ENCODE measurements at places on chromosomes 4 and X.

DNA sequence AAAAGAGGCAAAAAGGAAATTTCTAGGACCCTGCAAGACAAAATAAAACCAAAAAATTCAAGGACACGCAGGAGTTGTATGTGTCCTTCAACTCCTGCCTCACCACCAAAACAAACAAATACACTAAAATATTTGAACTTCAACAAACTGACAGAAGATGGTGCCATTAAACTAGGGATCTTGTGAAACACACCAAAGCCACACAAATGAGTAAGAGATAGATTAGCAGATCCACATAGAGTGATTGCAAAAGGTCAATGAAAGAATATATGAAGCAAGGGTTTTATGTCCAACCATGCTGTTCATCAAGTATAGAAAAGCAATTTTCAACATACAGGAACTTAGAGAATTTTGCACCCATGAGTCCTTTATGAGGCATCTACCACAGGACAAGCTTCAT, 40.1 kb upstream of the SCML1 start:
- no peak for ATAC-seq

- ATAC-seq, result no peak
Measured at GRCh38 chr4:26985873-26986272, 125.2 kb downstream of the STIM2 start.

DNA sequence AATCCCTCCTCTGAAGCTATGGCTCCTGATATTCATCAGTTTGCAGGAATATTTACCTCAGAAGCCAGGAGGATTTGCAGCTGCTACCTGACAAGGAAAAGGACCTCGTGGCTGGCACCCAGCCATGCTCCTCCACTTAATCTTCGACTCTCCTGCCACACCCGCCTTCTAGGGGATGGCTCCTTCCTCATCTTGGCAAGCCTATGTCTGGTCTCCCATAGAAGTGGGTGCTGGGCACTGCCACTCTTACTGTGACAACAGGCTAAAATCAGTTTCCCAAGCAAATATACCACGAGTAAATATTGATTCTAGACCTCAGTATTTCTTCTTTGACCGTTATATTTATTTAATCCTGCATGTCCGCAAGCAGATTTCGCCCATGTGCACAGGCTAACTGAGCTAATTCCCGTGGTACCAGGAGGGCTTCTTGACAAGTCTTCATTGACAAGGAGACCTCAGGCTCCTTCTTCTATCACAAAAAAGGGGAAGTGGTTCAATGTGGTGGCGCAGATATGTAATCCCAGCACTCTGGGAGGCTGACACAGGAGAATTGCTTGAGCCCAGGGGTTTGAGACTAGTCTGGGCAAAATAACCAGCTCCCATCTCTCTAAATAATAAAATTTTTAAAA, 52.6 kb upstream of the DCTD start:
- ATAC-seq, result no peak

GRCh38 chrX:136714626-136715599, 65.8 kb downstream of the ARHGEF6 start:
- no peak for ATAC-seq

DNA sequence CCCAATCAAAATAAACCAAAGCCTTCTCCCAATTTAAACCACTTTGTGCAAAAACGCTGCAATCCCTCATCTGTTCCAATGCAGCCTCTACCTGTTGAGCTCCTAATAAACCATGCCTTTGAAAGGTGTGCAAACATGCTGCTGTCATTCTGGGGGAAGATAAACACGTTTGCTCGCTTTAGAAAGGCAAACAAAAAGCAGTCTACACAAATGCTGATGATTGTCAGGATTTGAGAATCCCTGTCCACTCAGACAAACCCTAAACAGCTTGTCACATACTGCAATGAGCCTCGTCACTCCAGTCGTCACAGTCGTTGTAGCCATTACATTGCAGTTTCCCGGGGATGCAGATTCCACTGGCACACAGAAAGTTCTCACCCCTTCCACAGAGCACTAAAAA, 145.2 kb downstream of the CORIN start:
- no peak for ATAC-seq

- ATAC-seq, result no peak
Measured at GRCh38 chr4:119781044-119781443, 152.4 kb upstream of the PDE5A start.

DNA sequence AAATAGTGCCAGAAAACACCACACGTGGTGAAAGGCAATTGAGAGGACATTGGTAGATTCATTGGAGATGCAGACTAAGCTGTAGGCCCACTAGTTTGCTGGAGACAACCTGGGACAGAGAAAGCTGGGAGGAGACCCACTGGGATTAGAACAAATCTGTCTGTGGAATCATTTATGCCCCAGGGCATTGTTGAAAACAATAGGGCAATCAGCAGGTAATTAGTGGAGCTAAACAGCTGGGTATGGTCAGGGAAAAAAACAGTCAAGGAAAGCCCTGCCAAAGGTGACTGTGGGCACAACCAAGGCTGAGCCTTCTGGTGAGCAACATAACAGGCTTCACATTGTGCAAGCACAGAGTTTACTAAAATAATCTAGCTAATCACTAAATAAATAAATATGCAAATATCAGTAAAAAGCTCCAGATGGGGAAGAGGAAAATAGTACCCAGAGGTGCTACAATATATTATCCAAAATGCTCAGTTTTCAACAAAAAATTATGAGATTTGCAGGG, 9.0 kb downstream of the TCEAL3 start:
- ATAC-seq, result no peak

GRCh38 chrX:40174854-40175510, 77.2 kb upstream of the BCOR start:
- peak; percentile 20 for ATAC-seq

DNA sequence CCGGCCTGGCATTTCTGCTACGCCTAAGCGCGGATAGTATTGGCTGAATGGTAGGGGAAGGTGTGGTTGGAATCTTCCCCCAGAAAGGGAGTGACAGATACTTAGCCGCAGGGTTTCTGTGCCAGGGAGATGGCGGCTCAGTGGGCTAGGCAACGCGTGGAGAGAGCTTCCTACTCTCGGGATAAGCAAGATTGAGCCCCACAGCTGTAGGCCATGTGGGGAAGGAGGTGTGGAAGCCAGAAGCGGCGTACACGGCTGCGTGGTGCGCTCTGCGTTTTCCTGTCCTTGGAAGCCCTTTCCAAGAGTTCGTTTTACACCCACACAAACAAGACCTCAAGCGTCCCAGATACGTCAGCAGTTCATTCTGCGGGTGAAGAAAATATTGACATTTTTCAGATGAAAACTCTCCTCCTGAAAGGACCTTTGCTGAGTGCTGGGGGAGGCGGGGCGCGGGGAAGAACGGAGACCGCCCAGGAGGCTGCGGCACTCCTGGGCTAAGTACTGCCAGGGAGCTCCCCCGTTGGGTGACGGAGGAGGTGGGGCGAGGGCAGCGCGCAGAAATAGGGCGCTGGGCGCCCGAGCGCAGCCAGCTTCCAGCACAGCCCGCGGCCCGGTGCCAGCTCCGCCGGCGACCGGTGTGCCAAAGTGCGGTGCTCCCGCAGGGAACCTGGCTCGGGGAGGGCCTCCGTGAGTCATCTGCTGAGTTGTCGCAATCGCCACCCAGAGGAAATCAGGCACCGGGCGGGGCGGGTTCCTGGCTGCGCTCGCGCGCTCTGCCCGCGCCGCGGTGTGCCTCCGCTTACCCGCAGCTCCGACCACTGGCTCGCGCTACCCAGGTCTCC, at the start of gene GPAT3:
Gene GPAT3 (plus strand): TSS at position 589 of the 842 bp plus-strand sequence. CDS start 515 bp downstream, outside the sequence.
- peak; percentile 95 for ATAC-seq

DNA sequence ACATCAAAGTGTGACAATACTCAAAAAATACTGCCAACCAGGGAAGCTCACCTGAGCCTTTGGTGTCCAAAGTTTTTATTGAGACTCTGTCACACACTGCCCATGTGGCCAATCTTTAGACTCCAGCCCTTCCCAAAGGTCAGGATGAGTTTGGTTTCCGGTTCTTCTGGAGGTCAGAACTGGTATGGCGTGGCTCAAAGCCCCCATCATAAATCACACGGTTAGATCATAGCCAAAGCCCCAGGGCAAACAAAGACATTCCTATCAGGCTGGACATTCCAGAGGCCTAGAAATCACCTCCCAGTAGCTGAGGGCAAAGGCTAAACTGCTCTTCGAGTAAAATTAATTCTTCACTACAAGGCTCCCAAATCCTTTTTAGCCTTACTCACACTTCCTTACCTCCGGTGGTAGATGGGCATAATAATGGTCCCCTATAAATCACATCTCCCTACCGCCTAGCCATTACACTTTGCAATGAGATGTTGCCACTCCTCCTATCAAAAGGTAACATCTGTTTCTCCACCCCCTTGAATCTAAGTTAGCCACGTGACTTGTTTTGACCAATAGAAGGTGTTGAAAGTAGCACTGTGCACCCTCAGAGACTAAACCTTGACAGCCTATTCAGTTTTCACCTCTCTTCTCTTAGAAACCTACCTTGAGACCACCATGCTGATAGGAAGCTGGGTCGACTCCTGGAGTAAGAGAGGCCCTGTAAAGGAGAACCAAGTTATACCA, 137.8 kb upstream of the DUSP21 start:
- ATAC-seq, result no peak

DNA sequence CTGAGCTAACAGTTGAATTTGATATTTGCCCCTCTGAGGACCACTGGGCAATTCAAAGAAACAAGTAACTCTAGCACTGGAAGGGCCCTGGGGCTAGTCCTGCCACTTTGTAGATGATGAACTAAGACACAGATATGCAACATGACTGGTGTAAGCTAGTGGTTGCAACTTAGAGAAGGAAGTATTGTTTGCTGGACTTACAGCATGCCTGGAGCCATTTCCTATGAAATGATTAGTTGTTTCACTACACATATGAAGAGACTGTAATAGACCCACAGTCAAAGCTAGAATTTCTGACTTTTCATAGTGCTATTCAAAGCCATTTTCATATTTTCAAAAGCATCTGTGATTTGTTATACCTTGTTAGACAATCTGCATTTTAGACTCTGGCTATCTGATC, 96.2 kb downstream of the TSPAN7 start:
- ATAC-seq, result no peak

GRCh38 chr4:53802500-53802899, 211.2 kb upstream of the LNX1 start:
- ATAC-seq, result no peak

GRCh38 chrX:110512341-110512740, 153.7 kb downstream of the RTL9 start:
- ATAC-seq, result no peak

- ATAC-seq, result no peak
Measured at GRCh38 chr4:67899096-67899495, 15.3 kb upstream of the TMPRSS11D start.

DNA sequence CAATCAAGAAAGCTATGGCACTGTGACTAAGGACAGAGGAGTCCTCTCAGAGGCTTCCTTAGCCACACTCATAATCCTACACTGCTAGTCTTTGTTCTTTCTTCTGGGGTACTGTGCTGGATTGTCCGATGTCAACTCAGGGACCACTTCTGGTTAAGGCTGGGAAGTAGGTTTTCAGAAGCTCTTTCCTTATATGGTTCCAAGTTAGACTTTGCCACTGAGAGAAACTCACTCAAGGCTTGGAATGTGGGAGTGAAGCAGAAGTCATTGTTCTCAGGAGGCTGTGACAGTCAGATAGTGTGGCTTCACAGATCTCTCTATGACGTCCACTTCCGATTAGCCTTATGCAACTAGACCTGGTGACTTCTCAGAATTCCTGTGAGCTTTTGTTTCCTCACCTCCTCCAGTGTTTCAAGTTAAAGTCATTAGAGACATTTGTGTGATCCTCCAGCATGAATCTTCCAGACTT, 317.3 kb upstream of the F9 start:
- no peak for ATAC-seq

GRCh38 chr4:158782551-158783360, 13.9 kb downstream of the FNIP2 start:
- ATAC-seq, result no peak

- ATAC-seq, result peak; percentile 80
Measured at GRCh38 chrX:74015379-74016019, 288.5 kb upstream of the ZCCHC13 start.

GRCh38 chr4:143095447-143095846, 89.3 kb upstream of the USP38 start:
- no peak for ATAC-seq

DNA sequence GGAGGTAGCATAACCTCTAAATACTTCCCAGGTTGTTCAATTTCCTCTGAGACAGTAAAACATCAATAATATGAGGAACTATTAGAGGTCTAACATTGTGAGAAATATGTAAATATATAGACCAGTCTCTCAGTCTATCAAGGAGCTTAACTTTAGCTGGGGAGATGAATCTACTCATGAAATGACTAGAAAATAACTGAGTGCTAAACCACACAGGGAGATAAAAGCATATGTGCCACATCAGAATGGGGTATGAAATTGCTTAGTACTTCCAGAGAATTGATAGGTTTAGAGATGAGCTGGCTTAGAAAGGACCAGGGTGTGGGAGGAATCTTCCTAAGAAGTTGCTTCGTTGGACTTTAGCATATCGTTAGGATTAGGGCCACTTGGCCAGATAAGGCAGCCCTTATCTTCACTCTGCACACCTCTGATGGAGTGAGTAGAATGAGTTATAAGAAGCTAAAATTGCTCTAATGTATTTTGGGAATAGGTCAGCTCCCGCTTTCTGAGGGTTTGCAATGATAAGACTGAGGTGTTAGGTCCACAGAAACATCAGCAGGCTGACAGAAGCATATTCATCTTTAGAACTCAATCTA, 299.2 kb downstream of the UNC5C start:
- no peak for ATAC-seq

DNA sequence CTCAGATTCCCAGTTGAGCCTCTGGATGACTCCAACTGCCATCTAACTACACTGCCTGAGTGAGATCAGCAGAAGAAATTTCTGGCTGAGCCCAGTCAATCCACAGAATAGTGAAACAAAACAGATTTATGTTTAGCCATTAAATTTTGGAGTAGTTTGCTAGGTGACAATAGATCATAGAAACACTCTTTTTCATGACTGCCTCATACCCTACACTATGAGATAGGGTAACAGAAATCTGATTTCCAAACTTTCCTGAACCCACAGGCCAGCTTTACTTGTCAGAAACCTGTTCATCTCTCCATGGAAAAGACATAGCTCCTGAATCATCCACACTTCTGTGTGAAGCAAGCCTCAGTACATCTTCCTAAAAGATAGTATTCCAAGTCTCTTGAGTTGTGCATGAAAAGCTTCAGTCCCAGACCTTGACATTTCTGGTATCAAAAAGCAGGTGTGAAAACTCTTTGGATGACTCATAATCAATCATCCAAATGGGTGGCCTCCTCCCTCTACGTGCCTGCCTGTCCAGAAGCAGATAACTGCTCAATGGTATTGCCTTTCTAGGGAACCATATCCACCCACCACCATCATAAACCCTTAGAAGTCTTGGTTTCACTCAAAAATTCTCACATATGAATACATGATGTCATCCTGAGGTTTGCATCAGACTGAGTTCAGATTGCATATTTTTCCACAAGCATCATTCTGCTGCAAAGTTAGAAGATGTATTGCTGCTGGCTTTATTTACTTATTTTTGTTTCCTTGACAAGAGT, 47.5 kb upstream of the RAP2C start:
- no peak for ATAC-seq

GRCh38 chr4:125770814-125771398, 456.2 kb downstream of the FAT4 start:
- no peak for ATAC-seq
